ENCODE measurements at places on chromosomes 3 and 15. TPM values are rescaled to one million over a fixed set of nuclear protein-coding genes. Genes with fewer than 3 reads are reported as not detected.

GRCh38 chr3:179450261-179450701 lies 989 bp downstream of the GNB4 start:
- no peak for DNase-seq

DNA sequence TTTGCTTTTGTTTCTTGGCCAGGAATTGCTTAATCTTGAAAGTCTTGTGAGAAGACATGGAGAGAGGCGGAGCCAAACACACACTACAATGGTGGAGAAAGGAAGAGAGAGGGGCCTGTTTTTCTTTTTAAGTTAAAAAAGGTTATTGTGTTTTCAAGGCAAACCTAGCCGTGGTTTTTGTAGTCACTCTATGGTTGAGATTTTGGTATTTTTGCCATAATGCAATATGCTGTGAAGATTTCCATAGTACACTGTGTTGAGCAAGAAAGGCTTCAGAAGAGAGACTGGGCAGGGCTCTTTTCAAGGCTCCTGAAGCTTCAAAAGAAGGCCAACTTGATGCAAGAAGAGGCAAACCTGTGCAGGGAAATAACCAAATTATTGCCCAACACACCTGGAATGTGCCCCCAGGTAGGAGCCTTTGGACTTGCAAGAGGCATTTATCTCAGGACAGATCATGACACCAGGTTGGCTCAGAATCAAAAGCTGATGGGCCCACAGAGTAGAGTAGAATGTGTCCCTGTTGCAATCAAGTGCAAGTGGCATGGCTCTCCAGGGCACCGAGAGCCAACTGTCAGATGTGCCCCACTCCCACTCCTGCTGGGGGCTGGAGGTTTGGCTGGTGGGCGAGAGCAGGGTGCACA lies 22.1 kb downstream of the AMOTL2 start:
- no peak for DNase-seq

DNA sequence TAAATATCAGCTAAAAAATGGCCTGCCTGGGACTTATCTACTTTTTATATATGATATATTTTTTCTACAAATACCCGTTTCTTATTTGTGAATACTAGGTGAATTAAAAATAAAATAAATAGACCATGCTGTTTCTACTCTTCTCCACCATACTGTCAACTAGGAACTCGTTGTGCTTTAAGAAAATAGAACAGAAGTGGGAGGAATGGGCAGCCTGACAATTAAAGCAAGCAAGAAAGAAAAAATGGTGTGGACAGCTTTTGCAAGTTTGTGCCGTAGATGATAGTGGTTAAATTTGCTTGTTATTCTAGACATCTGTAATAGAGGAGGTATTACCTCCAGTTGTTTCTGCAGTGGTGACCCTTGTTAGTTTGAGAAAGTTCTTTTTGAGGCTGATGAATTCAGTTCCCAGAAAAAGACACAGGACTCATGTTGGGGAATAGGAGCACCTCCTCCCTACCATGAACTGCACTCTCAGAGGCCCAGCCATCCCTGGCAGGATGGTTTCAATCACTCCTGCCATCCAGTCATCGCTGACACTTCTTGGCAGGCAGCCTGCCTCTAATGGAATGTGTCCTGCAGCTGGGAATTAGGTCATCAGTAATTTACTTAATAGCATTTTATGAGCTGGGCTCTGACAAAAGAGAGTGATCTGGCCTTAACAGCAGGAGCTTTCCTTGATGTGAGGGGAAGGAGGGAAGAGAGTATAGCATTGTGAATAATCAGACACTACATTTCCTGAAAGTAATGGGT lies 105.0 kb upstream of the GAP43 start:
- DNase-seq = peak; percentile 82

DNA sequence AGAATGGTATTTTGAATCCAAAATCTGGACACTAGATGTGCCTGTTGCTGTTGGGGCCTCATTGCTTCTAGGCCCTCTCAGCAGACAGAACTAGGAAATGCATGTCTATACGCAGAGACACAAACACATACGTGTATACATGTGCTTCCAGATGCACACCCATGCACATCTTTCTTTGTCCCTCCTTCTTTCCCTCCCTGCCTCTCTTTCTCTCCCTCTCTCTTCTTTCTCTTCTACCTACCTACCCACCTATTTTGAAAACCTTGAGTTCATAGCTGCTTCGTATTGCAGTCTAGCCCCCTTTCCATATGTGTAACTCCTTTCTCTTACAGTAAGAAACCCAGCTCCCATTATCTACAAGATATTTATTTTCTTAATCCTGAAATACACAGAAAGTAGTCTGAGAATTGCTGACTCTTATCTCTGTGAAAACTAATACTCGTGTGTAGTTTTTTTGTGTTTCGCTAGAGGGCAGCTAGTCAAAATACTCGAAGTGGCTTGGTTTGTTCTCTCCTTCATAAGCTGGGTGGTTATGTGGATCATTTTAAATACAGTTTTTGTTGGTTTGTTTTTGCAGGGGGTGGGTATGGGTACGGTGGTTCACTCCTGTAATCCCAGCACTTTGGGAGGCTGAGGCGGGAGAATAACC lies 18.5 kb downstream of the RPL32 start:
- DNase-seq = no peak

Gene CCR9
- total RNA-seq = not detected

Gene CMTM8
- total RNA-seq = 6.3 TPM

Gene HTR3E
- not detected for total RNA-seq

Gene ARPIN
- total RNA-seq = 12.0 TPM

Gene SEMA3F
- total RNA-seq = 12.3 TPM

- no peak for DNase-seq
Measured at GRCh38 chr3:159773706-159774105, 214.9 kb upstream of the IL12A start.

DNA sequence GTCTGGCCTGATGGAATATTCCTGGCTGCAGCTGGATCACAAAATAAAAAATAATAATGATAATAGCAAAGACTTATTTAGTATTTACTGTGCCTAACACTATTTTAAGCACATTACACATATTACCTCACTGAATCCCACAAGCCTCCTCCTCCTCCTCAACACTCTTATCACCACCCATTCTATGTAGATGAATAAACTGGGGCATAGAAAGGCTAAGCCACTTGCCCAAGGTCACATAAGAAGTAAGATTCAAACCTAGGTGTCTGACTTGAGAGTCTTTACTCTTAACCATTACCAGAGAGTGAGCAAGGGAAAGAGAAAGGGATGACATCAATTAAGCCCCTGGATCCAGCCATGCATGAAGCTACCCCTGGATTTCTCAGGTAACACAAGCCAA lies 493.1 kb downstream of the SHQ1 start:
- no peak for DNase-seq

GRCh38 chr3:191030929-191031328 lies 168.1 kb upstream of the OSTN start:
- DNase-seq = no peak

GRCh38 chr3:160801386-160802118 lies 45.5 kb downstream of the PPM1L start:
- DNase-seq = peak; percentile 62

Gene CSK
- total RNA-seq = 41.8 TPM

GRCh38 chr3:79362571-79363270 lies 405.1 kb downstream of the ROBO1 start:
- DNase-seq = no peak

Gene ADAMTS17
- 1.4 TPM for total RNA-seq

Gene CHL1
- 24.8 TPM for total RNA-seq

DNA sequence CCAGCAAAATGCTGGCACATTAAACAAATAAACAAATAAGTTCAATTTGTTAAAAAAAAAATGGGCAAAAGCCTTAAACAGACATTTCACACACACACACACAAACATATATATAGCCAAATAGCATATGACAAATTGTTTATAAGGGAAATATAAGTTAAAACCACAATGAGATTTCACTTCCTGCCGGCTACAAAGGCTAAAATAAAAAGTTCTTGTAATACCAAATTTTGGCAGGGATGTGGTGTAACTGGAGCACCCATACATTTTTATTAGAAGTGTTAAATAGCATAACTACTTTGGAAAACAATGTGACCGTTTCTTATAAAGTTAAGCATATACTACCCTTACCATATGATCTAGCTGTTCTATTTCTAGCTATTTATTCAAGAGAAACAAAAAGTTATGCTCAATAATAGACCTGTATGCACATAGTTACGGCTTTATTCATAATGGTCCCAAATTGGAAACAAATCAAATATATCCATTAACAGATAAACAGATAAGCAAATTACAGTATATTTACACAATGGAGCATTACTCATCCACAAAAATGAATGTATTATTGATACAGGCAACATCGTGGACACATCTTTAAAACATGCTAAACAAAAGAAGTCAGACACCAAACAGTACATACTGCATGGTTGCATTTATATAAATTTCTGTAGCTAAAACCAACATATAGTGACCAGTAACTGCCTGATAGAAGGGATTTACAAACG lies 93.9 kb downstream of the EOMES start:
- DNase-seq = no peak

DNA sequence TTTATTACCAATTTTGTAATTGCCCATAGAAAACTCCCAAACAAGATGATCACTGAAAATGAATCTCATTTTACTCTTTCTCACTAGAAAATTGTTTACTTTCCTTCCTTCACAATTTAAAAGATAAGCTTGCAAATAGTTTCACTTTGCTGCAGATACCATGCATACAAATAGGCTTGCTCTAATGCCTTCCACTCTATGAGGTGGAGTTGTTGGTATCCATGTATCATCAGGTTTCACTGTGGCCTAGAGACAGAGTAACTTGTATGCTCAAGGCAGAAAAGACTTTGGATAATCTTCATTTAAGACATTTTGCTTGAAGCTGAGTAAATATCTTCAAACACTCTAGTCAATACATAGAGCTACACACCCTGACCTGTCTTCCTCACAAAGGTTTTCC lies 60.8 kb downstream of the RYK start:
- no peak for DNase-seq

GRCh38 chr3:162719684-162720341 lies 1223.2 kb downstream of the OTOL1 start:
- DNase-seq = no peak

DNA sequence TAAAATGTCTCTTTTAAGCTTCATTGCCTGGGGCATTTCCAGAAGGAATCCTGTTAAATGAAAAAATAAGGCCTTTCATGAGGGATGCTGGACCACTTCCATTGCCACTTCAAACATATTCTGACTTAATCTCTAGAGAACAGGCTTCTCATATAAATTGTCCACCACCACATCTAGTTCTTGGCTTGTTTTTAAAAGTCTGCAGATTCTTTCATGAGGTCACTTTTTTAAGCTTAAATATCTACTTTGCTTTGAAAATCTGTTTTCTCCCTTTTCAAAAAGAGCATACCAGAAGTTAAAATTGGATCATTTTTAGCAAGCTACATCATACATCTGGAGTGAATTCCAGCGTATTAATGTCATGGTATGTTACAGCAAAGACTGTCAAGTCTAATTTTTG lies 131.6 kb downstream of the C3orf70 start:
- DNase-seq = no peak

DNA sequence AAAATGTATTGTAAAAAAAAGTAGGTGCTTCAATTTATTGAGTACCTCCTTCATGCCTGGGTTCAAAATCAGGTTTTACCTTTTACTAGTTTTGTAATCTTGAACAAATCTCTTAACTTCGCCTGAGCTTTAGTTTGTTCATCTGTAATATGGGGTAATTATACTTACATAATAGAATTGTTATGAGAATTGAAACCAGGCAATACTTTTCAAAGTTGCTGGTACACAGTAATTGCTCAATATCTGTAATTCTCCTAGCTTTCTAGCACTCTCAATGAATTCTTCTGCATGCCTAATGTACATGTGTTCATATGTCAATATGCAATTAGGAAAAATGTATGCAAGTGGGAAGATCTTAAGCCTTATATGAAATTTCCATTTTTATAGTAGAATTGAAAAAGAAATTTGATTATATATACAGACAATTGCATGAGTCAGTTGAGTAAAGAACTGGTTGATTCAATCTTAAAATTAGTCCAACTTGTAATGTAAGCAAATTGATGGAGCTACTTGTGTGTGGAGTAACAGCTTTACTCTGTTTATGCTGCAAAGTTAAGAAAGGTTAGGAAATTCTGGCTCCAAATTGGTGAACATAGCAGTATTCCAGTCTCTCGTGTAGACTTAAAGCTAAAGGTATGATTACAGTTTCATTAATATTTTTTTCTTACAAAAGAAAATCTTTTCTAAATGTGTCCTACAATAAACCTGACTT lies 4.1 kb downstream of the TNFSF10 start:
- DNase-seq = no peak

GRCh38 chr15:25670621-25671020 lies 192.5 kb downstream of the ATP10A start:
- no peak for DNase-seq

DNA sequence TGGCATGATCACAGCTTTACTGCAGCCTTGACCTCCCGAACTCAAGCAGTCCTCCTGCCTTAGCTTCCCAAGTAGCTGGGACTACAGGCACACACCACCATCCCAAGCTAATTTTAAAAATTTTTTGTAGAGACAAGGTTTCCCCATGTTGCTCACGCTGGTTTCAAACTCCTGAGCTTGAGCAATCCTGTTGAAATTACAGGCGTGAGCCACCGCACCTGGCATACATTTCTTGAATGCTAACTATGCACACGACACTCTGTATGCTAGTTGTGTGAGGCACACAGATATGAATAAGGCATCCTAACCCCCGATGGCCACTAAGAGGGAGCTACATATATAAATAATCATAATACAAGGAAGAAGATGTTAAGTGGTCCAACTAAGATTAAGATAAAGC lies 64.9 kb downstream of the CDC25A start:
- DNase-seq = no peak

GRCh38 chr3:157592769-157593168 lies 89.6 kb upstream of the VEPH1 start:
- DNase-seq = no peak

DNA sequence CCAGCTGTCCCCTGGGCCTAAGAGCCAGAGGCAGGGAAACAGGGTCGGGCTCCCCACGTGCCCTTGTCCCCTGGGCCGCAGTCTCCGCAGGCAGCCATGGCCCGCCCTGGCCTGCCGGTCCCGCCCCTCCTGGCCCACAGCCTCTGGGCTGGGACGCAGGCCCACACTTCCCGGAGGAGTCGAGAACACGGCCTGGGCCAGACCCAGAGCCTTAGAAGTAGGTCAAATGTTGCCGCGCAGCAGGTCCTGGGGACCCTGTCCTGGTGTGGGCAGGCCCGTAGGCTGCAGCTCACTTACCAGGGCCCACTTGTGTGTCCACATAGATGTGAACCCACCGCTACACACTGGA lies 4.3 kb upstream of the MYL3 start:
- peak; percentile 92 for DNase-seq

- no peak for DNase-seq
Measured at GRCh38 chr3:27560484-27561056, 76.4 kb upstream of the SLC4A7 start.

- DNase-seq = no peak
Measured at GRCh38 chr3:193498215-193498614, 56.5 kb downstream of the ATP13A4 start.

Gene FES
- total RNA-seq = 19.3 TPM

GRCh38 chr15:45648521-45649200 lies 13.8 kb downstream of the SQOR start:
- DNase-seq = no peak

Gene SAMMSON
- not detected for total RNA-seq

- DNase-seq = no peak
Measured at GRCh38 chr15:88874684-88875083, 20.7 kb downstream of the HAPLN3 start.

GRCh38 chr3:4314688-4315087 lies 11.5 kb downstream of the SETMAR start:
- no peak for DNase-seq

GRCh38 chr3:36738702-36739101 lies 25.7 kb downstream of the DCLK3 start:
- peak; percentile 80 for DNase-seq

Gene AVEN
- 29.0 TPM for total RNA-seq

Gene TMOD3
- total RNA-seq = 19.2 TPM

Data from Right ventricle myocardium inferior (tissue), 1 donor.